ENCODE measurements at places on chromosomes 2 and 18. TPM values are rescaled to one million over a fixed set of nuclear protein-coding genes. Genes with fewer than 3 reads are reported as not detected.

Gene SLC39A10
- 219 TPM for total RNA-seq

Gene OBSL1
- total RNA-seq: 135 TPM

Gene FAM237A
- total RNA-seq: not detected

Gene CDK15
- not detected for total RNA-seq

- DNase-seq: no peak
Measured at GRCh38 chr2:168583710-168584521, 127.8 kb downstream of the CERS6 start.

GRCh38 chr2:85405201-85406059 lies 4.7 kb downstream of the CAPG start:
- DNase-seq: no peak

GRCh38 chr2:77147153-77147552 lies 375.0 kb downstream of the LRRTM4 start:
- no peak for DNase-seq
